ENCODE measurements at places on chromosomes 2 and 18. TPM values are rescaled to one million over a fixed set of nuclear protein-coding genes. Genes with fewer than 3 reads are reported as not detected.

GRCh38 chr2:233116946-233117345 is 56.8 kb downstream of the INPP5D start:
- peak; percentile 61 for DNase-seq

- DNase-seq, result no peak
Measured at GRCh38 chr18:41967680-41968079, 12.6 kb downstream of the PIK3C3 start.

DCDC2C gene
- not detected for total RNA-seq

DUSP28 gene
- 5.3 TPM for total RNA-seq

- no peak for DNase-seq
Measured at GRCh38 chr2:223947711-223948205, 2.6 kb upstream of the WDFY1 start.

DNA sequence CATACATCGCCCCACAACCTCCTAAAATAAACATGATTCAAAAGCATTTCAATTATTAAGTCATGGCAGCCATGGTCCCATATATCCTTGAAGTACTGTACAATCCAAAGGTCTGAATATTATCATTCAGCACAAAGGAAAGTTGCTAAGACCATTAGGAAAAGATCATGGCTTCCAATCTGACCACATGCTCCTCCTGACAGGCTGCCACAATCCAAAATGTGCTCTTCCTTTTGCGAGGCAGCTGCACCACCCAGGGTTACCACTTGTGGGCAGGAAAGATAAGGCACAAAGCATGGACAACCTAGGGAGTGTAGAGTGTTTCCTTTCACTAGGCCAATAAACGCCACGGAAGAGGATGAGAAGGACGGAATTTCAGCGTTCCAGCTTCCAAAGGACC is 5.4 kb downstream of the BOLA3 start:
- no peak for DNase-seq

All from upper lobe of right lung (tissue), 1 donor.